NCI-H510A (cell line): ENCODE measurements at places on chromosomes 12 and 14.

DNA sequence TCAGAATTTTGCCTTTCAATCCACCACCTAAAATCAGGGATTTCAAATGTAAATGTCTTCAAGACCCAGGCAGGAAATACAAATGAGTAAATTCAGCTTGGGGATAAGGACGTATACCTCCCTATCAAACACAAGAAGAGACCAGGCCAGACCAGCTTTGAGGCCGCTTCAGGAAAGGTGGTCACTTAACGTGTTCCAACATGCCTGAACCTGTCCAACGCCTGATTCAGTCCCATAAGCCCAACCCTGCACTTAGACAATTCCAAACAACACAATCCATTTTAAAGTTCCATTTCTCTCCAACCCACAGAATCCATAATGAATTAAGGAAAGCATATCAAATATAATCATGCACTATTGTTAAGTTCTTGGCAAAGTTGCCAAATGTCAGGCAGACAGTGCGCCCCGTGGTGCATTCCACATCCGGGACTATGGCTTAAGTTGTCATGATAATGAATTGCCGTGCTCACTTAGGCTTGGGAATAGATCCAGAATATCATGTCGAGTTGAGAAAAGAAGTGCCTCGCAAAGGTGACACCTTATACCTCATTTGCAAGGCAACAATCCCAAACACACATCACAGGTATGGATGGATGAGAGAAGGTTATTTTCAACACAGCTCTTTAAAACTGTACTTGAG is 35.5 kb downstream of the CCDC60 start:
- peak; percentile 74 for DNase-seq

GRCh38 chr14:56585461-56586084 is 6.0 kb downstream of the TMEM260 start:
- DNase-seq: no peak

DNA sequence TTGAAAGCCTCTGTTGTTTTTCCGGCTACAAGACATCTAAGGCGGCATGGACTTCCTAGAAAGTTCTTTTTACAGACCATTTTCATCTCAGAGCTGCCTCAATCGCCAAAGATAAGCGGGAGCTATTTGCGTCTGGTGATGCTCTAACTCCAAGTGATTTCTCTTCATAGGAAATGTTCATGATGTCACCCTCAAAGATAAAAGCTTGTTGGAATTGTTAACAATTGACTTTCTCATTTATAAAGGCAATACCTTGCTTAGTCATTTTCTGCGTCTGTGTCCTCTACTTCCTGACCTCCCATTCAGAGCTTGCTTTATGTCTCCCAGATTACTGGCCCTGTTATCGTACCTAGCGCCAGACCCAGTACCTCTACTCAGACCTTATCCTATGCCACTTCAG is 259.0 kb upstream of the G2E3 start:
- no peak for DNase-seq

GRCh38 chr12:122793685-122794106 is 19.3 kb downstream of the CCDC62 start:
- DNase-seq: peak; percentile 8

DNA sequence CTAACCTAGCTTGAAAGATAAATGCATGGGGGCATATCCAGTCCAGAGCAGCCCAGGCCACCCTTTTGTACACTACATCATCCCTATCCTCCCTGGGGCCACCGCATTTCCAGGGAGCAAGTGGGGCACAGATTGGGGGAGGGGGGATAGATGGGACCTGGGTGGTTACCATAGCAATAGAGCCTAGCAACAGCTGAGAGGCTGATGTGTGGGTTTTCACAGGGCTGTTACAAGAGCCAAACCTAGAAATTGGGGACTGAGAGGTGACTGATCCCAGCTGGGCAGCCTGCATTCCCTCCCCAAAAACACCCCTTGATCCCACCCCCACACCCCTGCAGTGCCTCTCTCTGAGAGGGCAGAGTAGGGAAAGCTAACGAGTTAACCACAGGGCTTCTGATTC is 3.7 kb upstream of the ZNF384 start:
- DNase-seq: no peak

DNA sequence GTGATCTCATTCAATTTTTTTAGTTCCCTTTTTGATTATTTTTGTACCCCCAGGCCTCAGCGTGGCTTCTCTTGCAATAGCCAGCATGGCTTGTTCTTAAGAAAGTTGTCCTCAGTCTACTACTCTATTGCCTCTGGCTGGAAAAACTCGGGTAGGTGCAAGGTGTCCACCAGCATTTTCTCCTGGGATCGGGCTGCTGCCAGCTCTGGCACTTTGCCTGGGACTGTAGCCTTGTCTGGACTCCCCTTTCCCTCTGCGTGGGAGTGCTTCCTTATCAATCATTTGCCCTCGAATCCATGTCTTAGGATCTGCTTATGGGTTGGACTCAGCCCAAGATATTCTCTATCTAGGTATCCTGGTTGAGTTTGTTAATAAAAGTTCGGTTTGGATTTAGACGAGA is 773.4 kb downstream of the DIO2 start:
- DNase-seq: no peak

- DNase-seq: no peak
Observed at GRCh38 chr14:32011225-32011624, 65.9 kb upstream of the ARHGAP5 start.

GRCh38 chr14:52219488-52220084 is 47.9 kb upstream of the PTGDR start:
- no peak for DNase-seq

DNA sequence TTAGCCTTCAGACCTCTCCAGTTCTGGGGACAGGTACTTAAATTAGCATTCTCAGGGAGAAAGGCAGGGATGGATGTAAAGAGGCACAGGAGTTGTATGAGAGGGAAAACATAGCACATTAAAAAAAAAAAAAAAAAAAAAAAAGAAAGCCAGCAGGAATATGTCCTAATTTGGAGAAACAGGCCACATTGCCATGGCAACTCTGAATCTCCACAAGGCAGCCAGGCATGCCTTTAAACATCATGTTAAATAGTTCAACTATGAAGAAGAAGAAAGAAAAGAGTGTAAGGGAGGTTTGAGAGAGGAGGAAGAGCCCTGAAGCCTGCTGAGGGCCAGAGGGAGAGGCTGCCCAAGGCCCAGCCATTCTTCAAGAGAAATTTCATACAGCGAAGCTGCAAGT is 145.8 kb downstream of the GRIN2B start:
- no peak for DNase-seq

DNA sequence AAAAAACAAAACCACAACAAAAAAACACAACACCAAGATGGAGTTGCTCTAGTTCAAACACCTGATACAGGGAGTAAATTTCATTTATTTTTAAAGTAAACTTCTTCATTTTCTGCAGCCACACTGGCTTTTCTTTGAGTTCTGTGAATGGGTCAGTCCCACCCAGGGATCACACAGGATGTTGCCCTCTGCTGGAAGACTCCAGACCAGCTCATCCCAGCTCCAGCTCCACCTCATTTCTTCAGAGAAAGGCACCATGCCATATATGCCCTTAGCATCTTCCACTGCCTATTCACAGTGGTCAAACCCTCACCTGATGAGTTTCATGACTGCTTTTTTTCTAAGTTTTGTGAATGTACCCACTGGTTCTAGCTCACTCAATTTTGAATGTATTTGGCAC is 8.0 kb downstream of the GLIPR1 start:
- no peak for DNase-seq

DNA sequence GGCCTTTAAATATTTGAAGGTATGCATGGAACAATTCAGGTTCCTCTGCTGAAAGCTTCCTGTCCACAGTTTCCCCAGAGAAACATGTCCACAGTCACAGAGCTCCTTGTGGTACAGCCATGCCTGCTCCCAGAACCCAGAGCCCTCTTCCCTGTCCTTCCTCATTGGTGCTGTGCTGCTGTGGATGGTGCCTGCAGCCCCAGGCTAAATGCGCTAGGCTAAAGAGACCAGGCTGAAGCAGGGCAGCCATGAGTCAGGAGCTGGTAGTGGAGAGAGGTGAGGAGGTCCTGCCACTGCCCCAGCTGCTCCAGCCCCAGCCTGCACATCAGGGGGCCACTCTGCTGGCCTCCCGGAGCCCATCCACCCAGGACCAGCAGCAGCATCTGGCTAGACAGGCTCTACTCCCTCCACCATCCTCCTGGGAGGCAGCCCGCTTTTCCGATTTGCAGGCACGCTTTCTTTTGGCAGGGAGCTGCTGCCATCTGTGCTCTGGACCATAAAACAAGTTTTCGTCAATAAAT is 65.4 kb upstream of the DDX11 start:
- DNase-seq: no peak

DNA sequence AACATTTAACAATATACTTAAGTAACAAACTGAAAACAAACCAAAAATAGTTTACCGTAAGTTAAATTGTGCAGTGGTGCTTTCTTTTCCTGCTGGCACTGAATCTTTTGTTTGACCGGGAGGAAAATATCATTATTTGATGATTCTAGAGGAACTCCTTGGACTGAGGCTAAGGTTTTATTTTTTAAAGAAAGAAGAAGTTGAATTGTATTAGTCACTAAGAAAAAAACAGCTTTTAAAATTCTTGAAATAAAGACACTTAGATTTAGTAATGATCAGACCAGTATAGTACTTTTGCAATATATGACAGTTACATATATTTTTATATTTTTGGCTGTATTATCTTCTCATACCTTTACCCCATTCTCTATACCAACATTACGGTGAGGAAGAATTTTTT is 10.3 kb downstream of the MIS18BP1 start:
- no peak for DNase-seq

DNA sequence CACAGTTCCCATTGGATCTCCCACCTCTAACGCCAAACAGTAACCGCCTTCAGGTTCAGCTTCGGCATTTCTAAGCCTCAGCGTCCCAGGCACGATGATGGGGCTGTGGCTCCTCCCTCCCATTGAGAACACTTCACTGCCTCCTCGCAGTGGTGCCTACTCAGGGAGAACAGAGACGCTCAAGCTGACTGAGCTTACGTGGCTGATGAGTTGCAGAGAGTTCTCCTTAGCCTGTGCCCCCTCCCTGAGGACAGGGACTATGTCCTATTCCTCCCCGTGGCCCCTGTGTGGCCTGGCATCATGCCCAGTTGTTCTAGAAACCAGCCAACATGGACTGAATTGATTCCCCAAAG is 87.0 kb downstream of the ITPK1 start:
- DNase-seq: no peak

GRCh38 chr12:41514021-41514777 is 326.1 kb downstream of the PDZRN4 start:
- peak; percentile 25 for DNase-seq

- DNase-seq: no peak
Observed at GRCh38 chr12:88272456-88272855, 130.3 kb downstream of the TMTC3 start.

- DNase-seq: no peak
Observed at GRCh38 chr14:52918486-52918885, 32.4 kb downstream of the FERMT2 start.

GRCh38 chr12:1217191-1217949 is 226.3 kb downstream of the ERC1 start:
- DNase-seq: no peak

GRCh38 chr12:52806821-52807543 is 6.9 kb downstream of the KRT4 start:
- DNase-seq: no peak

DNA sequence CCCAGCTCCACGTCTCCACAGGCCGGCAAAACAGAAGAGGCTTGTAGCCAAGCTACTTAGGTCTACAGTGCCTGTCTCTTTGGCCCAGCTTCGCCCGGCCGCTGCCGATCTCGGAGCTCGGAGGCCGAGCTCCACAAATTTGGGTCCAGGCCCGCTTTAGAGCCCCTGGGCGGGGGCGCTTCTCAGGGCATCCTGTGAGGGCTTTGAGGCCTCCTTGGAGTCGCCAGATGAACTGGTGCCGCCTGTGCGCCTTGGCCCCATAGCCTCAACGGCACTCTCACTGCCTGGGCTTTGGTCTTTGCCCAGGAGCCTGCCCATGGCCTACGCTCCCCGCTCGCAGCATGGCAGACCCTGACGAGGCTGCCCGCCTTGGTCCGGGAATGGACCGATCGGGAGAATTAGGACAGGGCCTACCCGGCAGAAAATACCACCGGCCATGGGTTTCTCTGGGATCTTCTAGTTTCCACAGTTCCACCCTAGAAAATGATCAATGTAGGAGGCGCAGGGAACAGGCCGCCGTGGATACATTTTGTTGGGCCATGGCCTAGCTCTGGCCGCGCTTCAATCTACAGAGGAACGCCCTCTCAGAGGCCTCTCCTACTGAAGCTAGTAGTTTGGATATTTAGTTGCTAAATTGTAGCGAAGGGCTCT is 953 bp upstream of the NKX2-8 start:
- no peak for DNase-seq

DNA sequence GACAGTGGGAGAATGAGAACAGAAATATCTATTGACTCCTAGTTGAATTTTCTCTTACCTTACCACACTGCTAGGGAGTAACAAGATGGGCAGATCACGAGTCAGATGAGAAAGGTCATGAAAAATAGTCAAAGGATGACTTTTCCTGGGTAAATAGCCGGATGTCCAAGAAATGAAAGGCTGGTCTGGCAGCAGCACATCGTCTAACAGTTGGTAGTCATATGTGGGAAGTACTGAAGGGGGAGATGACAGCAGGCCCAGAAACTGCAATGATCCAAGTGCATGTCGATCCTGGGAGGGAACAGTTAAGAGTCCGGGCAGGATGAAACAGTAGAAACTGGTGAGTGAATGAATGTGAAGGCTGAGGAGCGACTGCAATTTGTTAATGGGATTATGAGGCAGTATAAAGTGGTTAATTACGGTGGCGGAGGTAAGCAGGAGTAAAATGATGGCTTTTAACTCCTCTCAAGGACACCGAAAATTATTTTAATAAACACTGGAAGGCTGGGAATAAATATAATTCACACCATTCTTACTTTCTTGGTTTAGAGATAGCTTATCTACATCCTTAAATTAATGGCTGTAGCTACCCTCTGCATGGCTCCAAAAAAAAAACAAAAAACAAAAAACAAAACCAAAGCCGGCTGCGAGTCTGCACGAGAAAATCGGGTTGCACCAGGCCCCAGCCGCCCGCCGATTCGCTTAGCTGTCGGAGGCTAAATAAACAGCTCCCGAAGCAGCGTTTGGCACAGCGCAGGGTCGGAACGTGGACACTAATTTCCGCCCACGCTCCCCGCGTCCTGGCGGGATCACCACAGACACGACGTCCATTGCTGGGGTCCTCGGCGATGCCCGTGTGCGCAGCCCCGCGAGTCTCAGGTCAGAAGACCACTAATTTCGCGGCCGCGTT is 1.0 kb upstream of the ERC1 start:
- peak; percentile 30 for DNase-seq

- no peak for DNase-seq
Observed at GRCh38 chr12:8226355-8226754, 1.1 kb downstream of the FAM90A1 start.

GRCh38 chr14:83887866-83888265 is 1642.1 kb upstream of the FLRT2 start:
- DNase-seq: no peak
